Thoracic aorta (tissue), 2 donors: ENCODE measurements at places on chromosomes 11 and 22.

DNA sequence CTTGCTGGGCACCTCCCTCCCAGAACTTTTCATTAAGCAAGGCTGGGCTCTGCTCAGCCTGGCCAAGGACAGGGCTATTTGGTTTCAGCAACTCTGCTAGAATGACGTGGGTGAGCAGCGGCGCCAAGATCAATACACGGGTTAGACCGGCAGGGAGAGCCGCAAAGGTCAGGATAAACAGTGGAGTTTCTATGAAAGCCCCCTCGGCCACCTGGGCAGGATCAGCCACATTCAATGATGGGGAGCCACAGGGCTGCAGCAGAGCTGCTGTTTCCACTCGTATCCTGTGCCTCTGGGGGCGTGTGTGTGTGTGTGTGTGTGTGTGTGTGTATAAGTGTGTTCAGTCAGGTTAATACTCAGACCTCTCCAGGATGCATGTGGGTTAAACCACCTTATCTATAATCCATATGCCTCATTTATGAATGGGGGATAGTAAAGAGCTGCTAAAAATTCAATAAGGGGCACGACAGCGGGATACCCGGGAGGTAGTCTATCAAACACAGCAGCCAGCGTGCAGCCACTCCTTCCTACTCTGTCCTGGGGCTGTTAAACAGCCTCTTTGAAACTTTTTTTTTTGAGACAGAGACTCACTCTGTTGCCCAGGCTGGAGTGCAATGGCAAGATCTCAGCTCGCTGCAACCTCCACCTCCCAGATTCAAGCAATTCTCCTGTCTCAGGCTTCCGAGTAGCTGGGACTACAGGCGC lies 34.8 kb downstream of the MYH9 start:
- peak; percentile 55 for DNase-seq

DNA sequence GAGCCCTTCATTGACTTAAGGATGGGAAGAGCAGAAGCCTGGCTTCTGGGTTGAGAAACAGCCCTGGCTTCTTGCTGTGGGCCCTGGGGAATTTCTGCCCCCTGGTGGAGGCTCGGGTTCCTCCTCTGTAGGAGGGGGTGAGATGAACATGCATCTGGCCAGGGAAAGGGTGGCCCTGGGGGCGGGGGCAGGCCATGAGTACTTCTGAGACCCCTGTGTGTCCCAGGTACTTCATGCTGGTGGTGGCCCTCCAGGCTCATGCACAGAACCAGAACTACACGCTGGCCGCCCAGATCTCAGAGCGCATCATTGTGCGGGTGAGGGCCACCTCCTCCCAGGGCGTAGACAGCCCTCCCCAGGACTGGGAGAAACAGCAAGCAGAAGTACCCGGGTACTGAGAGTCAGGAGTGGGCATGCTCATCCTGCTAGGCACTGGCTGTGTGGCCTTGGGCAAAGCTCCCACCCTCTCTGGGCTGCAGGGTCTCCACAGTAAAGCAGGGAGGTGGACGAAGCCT lies 15.8 kb downstream of the TMEM258 start:
- no peak for DNase-seq

- no peak for DNase-seq
Observed at GRCh38 chr11:127651888-127652221, 651.3 kb upstream of the KIRREL3 start.

DNA sequence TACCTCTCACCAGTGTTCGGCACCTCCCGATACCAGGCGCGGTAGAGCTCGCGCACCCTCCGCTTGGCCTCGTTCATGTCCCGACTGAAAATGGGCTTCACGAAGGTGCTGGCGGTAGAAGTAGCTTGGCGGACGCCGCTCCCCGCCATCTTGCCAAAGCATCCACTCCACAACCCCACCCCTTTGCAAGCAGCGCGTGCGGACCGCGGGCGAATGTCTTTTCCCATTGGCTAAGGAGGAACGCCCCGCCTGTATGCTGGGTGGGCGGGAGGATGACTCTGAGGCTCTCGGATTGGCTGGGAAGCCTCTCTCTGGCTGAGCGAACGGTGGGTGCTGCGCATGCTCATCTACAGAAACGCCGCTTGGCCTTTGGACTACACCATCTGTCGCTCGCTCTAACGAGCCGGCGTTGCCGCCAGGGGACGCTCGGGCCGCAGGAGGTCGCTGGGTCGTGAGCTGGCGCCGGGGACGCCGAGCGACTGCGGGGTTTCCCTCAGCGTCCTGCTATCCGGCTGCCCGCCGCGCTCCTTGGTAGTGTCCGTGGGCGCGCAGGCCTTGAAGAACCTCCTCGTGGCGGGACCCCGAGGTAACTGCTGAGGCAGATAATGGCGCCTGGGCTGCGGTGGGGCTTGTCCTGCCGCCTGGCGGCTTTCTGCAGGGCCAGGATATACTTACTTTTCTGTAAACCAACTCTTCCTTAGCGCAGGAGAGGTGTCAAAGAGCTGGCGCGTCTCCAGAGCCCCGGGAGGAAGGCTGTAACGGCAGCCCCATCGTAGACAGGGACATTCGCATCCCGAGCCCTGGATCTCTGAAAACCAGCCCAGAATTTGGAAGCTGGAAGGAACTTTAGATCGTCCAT lies at the start of gene NDUFA6:
NDUFA6 (minus strand) TSS at position 177 of the 859 bp plus-strand sequence; CDS start at position 149, 28 bp downstream.
- peak; percentile 98 for DNase-seq

DNA sequence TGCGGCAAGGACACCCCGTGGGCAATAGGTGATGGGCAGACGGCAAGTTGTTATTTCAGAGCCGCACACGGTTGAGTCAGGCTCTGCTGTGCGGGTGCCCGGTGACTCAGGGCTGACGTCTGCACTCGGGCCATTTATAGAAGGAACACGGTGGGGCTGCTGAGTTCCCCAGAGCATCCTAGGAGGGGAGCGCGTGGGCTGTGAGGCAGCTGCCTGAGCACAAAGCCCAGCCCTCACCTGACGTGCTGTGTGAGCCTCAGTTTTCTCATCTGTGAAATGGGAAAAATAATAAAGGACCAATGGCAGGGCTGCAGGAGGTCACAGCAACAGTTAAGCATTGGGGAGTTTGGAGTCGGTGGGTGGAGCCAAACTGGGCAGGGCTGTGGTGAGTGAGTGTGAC lies 11.3 kb upstream of the RHOD start:
- DNase-seq, result no peak

DNA sequence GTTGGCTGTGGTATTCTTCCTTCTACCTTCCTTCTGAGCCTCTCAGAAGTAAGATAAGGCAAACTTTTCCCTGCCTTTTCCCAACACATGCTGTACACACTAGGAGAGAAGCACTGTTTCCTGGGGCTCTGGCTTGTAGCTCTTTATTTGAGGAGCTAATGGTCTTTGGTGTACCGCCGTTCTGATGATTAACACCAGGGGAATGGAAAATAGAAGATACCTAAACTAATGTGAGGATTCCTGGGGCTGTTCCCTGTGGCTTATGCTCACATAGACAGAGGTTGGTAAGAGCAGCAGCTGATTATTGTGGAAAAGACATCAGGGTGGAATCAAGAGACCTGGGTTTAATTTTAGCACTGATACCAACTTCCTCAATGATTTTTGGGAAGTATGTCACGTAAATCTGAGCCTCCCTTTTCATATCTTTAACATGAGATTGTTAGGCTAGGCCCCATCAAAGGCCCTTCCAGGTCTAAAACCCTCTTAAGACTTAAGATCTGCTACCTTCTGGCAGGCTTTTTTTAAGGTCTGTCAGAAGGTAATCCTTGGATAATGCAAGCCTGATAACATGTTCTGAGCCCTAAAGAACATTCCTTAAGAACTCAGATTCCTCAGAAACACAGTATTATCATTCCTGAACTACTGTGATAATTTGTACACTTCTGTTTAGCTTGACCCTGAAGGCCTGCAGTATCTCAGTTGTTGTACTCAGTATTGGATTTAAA lies 24.8 kb upstream of the RCE1 start:
- DNase-seq, result no peak

DNA sequence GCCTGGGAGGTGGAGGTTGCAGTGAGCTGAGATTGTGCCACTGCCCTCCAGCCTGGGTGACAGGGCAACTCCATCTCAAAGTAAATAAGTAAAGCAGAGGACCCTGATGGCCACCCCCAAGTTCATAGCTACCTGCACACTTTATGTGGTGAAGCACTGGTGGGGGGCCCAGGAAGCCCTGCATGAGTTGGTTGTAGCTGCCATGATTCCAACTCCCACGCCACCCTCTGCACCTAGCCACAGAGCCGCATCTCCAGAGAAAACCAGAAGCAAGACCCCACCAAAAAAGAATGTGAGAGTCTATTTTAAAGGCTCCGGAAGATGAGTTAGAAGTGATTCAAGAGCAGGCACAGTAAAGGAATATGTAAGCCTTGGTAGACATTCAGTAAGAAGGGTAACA lies 20.4 kb upstream of the TMA7B start:
- DNase-seq, result no peak

GRCh38 chr11:126633330-126633729 lies 277.8 kb downstream of the ST3GAL4 start:
- DNase-seq, result no peak
